AG04449 (cell line): ENCODE measurements at places on chromosomes 2 and 18.

GRCh38 chr2:183037553-183038340 lies 510 bp downstream of the NCKAP1 start:
- DNase-seq: no peak

GRCh38 chr2:15860760-15861159 lies 79.6 kb upstream of the MYCN start:
- no peak for DNase-seq

DNA sequence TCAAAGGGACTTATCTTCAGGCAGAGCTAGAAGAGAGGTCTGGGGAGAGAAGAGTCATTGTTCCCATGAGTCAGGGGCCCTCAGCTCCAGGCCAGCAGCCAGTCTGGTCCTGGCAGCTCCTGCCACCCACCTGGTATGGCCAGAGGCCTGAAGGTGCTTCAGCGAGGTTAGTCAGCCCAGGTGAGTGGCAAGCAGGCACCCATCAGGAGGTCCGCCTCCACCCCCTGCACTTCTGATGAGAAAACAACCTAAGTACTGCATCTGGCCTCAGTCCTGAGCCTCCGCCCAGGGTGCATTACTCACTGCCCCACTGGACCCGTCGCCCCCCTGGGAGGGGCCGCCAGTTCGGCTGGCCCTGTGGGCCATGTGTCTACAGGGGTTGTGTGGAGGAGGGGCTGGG lies 130.2 kb downstream of the INHBB start:
- DNase-seq: no peak

DNA sequence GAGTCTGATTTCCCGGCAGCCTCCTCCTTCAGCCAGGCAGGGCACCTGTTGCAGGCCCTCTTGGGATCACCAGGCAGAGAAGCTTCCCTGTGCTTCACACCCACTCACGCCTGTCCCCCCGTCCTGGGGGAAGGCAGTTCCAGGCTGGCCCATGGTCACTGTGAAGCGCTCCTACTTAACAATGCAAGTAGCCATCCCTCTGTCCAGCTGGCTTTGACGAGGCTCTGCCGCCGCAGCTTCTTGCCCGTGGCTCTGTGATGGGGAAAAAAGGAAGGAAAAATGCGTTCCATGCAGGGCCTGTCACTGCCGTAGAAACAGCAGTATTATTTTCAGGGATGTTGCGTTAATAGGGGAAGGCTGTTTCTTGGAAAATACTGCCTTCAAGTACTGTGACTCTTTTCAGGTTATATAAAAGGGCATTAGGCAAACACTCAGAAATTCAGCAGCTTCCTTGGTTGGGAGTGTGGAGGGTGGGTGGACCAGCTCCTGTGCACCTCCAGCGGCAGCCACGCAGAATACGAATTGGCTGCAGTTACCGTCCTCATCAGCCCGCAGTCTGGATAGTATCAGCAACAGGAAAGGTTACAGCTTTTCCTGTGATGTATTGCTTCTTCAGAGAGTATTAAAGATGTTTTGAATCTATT lies 232.3 kb downstream of the KLHL29 start:
- DNase-seq: peak; percentile 45

- DNase-seq: no peak
Observed at GRCh38 chr2:175612280-175612679, 389.8 kb downstream of the LNPK start.

DNA sequence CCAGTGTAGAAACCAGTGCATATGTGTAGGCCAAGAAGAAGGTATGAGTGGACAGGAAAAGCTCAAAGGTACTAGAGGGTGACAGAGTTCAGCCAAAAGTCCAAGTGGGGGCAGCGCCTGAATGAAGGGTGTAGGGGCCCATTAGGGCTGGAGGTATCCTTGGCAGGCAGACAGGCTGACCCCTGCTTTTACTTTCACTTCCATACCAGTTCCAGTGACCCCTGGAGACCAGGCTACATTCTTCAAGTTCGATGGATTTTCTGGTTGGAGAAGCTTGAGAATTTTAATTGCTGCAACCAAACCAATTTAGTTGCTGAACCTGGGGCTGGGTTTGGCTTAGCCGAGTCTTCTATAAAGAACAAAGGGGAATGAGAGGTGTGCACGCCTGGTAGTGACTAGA lies 42.3 kb upstream of the MRPL33 start:
- no peak for DNase-seq

GRCh38 chr18:12233378-12233777 lies 20.8 kb upstream of the CIDEA start:
- no peak for DNase-seq

DNA sequence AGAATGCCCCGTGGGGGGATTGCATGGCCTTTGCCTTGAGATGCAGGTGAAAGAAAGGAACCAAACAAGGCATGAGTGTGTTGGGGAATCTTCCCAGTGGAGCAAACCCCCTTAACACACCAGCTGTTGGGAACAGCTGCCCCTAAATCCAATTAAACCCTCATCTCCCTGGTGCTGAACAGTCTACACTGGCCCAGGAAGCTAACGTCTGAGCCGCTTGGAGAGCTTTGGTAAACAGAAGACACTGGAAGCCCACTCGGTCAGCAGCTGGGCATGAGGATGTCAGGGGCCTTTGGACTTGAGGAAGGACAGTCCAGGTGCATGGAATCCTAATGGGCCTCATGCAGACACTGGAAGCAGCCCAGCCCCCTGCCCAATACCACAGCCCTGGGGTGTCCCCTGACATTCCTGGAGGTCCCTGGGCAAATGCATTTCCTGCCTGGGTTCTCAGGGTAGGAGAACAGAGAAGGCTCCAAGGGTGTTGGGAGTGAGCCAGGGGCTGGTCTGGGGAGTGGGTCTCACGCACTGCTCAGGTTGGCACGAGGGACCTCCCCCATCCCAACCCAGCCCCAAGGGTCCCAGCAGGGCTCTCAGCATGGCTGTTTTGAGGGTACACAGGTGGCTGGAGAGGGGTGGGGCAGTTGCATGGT lies 37.7 kb downstream of the GBX2 start:
- no peak for DNase-seq

- no peak for DNase-seq
Observed at GRCh38 chr18:5912566-5912965, 17.2 kb upstream of the TMEM200C start.

DNA sequence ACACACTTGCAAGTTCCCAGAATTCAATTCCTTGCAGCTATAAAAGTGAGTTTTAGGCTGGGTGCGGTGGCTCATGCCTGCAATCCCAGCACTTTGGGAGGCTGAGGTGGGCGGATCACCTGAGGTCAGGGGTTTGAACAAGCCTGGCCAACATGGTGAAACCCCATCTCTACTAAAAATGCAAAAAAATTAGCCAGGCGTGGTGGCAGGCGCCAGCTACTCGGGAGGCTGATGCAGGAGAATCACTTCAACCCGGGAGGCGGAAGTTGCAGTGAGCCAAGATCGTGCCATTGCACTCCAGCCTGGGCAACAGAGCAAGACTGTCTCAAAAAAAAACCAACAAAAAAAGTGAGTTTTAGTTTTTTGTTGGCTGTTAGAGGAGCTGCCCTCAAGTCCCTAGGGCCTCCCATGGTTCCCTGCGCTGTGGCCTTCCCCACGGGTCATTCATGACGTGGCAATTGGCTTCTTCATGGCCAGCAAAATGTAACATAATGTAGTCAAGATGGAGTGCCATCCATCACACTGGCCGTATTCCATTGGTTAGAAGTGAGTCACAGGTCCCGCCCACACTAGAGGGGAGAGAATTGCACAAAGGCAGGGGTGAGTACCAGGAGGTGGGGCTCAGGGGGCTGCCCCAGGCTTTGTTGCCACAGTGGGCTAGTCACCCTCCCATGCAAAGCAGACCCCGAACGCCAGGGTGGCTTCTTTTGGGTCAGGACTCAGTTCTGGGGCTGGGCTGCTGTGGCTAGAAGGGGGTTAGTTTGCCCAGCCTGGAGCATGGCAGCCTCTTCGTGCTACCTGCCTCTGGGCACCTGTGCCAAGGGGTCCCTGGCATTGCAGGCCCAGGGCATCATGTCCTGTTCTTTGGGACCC lies 37.7 kb upstream of the INHBB start:
- DNase-seq: no peak

DNA sequence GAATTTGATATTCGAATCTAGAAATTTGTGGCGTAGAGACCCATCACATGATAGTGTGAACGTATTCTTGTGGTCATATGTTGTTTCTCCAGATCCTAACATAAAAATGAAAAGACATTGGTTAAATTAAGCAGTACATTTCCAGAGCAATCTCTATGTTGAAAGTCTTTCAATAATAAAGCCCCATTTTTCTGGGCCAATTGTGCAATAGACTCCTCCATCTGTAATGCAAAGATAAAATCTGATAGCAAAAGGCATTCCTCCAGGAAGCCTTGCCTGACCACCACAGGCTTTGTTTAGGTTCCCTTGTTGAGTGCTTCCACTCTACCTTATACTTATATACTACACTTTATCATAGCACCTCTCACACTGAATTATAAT lies 31.3 kb downstream of the APOB start:
- DNase-seq: no peak

DNA sequence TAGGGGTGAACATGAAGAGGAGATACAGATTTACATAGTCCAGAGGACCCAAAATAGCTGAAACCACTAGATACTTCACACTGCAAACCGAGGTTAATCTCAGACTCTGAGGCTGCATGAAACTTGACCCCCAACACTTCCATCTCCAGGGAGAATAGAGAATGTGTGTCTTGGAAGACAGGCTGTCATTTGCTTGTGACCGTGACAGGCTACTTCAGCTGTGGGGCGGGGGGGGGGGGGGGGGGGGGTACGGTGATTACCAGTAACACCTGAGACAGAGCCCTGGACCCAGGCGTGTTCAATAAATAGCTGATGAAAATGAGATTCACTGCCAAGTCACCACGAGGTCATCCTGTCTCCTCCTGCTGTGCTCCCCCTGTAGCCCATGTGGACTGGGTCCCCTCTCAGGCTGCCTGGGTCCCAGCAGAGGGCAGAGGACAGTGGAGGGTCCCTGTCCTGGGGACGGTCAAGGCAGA lies 5.7 kb upstream of the KLHL29 start:
- no peak for DNase-seq

DNA sequence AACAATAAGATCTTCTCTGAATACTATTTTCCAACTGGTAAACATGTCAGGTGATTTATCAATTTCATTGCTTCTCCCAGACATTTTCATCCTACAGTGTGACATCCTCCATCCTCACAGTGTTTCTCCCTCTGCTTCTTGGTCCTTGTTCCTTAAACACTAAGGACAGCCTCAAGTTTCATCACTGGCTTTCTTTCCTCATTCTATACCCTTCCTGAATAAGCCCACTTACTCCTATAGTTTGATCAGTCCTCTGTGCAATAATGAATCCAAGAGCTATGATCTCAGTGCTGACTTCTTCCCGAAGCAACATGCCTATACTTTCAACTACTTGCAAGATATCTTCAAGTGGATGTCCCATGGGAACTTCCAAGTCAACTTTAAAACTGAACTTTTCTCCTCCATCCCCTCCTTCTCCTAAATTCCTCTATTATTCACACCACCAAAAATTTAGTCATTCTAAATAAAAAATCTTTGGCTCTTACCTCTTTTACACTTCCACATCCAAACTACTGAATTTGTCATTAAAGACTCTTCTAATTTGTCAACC lies 87.6 kb downstream of the FAM228A start:
- DNase-seq: peak; percentile 26

GRCh38 chr2:228875152-228875900 lies 395.8 kb downstream of the PID1 start:
- DNase-seq: no peak

GRCh38 chr18:80104364-80104779 lies 4.7 kb upstream of the ADNP2 start:
- no peak for DNase-seq

- no peak for DNase-seq
Observed at GRCh38 chr2:168649105-168649504, 153.3 kb upstream of the NOSTRIN start.

DNA sequence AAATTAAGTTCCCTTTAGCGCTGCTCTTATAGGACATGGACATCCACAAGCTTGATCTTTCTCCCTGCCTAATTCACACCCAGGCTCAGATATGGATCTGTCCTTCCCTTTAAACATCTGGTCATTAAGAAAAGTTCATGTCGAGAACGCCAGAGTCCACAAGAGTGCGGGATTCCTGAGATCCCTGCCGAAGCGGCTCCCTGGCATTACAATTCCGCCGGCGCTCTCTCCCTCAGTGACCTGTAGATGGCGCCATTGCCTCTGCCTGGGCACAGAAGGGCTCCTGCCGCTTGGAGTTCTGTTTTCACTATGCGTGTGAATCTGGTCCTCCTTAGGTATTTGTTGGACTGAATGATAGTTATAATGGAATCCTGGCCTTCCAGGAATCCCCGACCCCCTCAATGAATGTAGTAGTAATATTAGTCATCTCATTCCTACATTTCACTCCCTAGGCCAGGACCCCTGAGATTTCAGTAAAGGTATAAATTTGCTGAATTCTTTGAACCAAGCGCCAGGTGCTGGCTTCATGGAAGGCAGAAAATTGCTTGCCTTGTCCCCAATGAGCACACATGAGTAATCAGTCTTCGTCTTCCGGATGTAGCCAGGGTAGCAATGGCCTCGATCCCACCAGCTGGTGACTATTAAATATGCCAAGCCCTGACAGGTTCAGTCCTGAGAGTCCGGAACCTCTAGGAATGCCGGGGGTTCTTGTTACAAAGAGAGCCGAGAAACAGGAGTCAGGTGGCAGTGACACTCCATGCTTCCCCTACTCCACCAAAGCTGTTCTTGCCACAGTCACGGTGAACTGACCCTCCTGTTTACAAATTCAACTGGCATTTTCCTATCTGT lies 26.4 kb upstream of the CD207 start:
- no peak for DNase-seq

DNA sequence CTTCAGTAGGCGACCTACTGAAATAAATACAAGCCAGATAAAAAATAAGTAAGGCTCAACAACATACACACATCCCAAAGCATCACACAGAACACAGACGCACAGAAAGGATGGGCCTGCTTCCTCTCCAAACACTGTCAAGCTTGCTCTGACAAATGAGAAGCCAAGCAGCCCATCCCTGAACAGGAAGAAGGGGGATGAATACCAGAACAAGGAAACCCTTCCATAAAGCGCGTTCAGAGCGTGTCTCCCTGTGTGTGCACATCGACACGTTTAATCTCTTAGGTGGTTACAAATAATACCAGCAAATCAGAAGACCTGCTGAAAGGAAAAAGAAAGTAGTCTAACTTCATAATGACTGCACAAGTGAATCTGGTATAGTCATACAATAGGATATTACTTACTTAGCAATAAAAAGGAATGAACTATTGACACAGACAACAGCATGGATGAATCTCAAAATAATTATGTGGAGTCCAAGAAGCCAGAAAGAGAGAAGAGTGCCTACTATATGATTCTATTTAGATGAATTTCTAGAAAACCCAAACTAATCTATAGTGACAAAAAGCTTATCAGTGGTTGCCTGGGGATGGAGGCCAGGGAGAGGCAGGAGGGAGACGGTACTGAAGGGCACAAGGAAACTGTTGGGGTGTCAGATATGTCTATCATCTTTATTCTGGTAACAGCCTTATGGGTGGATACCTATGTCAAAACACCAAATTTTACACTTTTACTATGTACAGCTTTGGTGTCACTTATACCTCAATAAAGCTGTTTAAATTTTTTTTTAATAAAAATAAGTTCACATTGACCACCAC lies 26.8 kb downstream of the MBOAT2 start:
- DNase-seq: no peak
